SK-N-MC (cell line): ENCODE measurements at places on chromosomes 2 and 18.

DNA sequence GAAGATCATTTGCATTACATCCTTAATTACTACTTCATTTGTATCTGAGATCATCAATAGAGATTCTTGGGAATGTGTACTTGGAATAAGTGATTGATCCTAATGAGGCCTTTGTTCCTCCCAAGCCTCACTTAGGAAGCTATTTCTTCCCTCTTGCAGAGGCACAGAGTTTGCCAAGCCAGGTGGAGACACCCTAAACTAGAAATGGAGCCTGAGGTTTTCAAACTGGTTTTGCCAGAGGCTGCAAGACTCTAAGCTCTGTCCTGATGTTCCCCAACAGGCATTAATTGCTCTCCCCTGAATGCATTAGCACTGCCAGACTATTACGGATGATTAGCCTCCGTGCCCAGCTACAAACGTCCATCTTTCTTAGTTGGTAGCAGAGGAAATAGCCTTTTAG is 125.2 kb upstream of the LGALSL start:
- no peak for DNase-seq

DNA sequence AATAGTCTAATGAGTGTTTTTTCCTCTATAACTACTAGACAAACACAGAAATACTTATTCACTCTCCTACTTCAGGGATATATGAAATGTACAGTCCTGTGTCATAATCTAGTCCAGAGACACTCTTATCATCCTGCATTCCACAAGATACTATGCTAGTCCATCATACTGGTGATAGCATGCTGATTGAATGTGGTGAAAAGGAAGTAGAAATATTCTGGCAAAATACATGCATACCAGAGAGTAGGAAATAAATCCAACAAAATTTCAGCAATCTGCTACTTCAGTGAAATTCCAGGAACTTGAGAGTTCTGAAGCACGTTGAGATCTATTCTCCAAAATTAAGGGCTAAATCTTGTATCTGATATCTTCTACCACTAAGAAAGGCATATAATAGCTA is 353.9 kb downstream of the PID1 start:
- no peak for DNase-seq

DNA sequence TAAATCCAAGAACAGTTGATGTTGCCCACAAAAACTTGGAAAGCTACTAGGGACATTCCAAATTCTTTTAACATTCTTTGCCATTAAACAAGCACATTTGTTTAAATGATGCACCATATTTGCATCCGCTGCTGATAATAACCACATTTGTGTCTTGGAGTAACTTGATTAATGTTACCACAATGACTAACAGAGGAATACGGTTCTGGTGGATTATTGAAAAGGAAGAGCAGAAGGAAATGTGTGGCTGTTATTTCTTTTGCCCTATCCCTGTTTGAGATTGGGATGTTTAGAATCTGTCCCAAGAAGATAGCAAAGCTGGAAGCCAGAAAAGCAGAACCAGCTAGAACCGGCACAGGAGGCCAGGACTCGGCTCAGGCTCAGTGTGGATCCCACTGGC is 39.2 kb upstream of the RASGRP3 start:
- DNase-seq: peak; percentile 79

GRCh38 chr2:10781746-10782145 is 30.8 kb downstream of the PDIA6 start:
- DNase-seq: no peak

DNA sequence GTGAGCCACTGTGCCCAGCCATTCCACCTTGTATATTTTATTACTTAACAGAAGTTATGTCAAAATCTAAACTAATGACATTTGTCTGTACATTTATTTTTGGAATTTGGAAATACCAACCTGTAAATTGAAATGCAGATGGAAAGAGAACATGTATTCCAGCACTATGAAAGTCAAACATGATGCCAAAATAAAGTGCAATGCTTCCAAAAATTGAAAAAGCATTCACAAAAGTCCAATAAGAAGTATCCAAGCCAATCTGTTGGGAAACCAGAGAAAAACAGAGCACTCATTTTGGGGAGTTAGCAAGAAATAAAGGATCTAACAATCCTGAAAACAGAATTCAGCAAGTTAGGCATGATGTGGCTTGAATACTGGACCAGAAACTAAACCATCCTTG is 30.3 kb upstream of the NARS1 start:
- DNase-seq: no peak

- DNase-seq: no peak
Measured at GRCh38 chr2:138831154-138831553, 51.0 kb upstream of the NXPH2 start.

GRCh38 chr2:110816404-110817365 is 84.3 kb downstream of the ACOXL start:
- DNase-seq: no peak

DNA sequence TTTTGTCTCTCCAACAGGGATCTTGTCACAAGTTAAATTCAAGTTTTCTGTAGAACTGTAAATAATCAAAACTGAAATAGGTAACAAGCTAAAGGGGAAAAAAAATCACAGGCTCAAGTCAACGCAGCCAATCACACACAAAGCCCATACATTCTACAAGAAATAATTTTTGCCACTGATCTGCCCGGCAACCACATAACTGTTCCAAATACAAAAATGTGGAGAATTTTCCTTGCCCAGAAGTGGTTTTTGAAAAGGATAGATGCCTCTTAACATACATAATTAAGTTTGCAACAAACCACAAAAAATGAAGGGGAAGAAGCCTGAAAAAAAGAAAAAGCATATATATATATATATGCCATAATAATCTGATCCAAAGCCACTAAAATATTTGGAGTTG is 60.3 kb downstream of the FARSB start:
- no peak for DNase-seq

- DNase-seq: peak; percentile 82
Measured at GRCh38 chr2:235418918-235419317, 74.9 kb upstream of the AGAP1 start.
